ENCODE measurements at places on chromosomes 1 and 21.

GRCh38 chr1:160618327-160618726 lies 28.5 kb downstream of the SLAMF1 start:
- DNase-seq, result no peak

DNA sequence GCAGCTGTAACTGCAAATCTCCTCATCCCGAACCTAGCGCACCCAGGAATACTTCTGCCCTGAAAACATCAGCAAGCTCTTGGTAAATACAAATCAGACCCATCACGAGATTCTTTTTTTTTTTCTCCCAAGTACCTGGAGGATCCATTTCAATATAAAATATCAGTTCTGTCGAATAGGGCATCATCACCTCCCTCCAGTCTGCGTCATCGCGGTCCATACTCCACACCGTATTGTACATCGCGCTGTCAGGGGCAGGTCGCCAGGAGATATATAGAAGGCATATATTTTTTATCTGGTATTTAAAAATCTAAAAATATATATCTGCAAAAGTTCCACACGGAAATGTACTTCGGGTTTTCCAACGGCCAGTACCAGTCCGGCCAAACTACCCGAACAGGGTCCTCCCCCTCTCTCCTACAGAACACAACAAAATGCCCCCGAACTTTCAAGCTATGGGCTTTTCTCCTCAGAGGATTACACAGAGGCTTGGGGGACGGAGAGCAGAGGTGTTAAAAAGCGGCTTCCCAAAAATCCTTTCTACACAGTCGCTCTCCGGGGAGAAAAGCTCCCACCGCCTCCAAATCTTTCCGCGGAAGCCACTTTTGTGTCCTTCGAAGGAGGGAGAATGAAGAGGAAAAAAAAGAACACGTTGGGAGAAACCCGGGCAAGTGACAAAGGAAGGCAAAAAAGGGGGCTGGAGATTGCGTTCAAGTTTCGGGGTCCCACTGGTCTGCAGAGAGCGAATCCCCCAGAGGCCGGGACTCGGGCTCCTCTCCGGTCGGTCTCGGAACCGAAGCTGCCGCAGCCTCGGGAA lies 509 bp downstream of the PIK3R3 start:
- DNase-seq, result no peak

- no peak for DNase-seq
These were observed 8.0 kb downstream of the SLC2A5 start for GRCh38 chr1:9061252-9061960.

GRCh38 chr1:94550396-94550795 lies 8.8 kb upstream of the F3 start:
- no peak for DNase-seq

DNA sequence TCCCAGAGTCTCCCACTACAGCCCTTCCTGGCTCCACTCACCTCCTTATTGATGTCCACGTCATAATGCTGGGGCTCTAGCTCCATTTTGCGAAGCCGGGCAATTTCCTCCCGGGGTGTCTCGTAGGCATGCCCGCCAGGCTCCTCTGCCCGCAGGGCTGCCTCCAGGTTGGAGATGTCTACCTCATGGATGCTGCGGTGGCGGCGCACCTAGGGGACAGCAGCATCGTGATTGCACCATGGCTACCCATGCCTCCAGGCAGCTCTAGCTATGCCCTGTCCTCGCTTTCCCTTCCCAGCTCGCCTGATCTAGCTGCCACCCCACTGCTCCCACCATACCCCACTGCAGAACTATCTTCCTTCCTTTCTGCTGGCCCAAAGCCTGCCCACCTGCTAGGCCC lies 15.1 kb upstream of the GOLT1A start:
- DNase-seq, result no peak

DNA sequence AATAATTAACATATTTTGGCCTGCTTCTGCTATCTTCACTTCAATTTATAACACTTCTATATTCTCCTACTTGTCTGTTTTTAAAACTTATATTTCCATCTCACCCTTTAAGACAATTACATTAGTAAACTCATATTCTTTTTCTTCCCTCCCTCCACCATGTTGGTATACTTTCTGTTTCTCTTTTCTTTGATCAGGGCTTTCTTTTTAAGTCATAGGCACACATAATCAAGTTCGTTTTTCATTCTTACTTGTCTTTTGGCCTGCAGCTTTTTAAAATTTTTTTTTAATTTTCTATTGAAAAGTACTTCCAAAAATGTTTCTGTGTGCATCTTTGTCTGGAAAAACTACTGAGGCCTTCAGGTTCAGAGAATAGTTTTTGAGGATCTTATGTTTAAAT lies 2.3 kb downstream of the PYHIN1 start:
- DNase-seq, result no peak
